ENCODE measurements at places on chromosomes 5 and 9. TPM values are rescaled to one million over a fixed set of nuclear protein-coding genes. Genes with fewer than 3 reads are reported as not detected.

OTULINL gene
- 0.79 TPM for total RNA-seq

CCDC183 gene
- under 0.01 TPM for total RNA-seq

ATP6V0E1 gene
- 254 TPM for total RNA-seq

MOCS2 gene
- total RNA-seq = 15.8 TPM

ANKRD34B gene
- total RNA-seq = not detected

TDRD7 gene
- total RNA-seq = 4.4 TPM

All from bronchial epithelial cell (primary cell).